Activated CD4-positive, alpha-beta T cell treated with anti-CD3 and anti-CD28 coated beads for 36 hours (primary cell): ENCODE measurements at places on chromosomes 4 and X. TPM values are rescaled to one million over a fixed set of nuclear protein-coding genes. Genes with fewer than 3 reads are reported as not detected.

DNA sequence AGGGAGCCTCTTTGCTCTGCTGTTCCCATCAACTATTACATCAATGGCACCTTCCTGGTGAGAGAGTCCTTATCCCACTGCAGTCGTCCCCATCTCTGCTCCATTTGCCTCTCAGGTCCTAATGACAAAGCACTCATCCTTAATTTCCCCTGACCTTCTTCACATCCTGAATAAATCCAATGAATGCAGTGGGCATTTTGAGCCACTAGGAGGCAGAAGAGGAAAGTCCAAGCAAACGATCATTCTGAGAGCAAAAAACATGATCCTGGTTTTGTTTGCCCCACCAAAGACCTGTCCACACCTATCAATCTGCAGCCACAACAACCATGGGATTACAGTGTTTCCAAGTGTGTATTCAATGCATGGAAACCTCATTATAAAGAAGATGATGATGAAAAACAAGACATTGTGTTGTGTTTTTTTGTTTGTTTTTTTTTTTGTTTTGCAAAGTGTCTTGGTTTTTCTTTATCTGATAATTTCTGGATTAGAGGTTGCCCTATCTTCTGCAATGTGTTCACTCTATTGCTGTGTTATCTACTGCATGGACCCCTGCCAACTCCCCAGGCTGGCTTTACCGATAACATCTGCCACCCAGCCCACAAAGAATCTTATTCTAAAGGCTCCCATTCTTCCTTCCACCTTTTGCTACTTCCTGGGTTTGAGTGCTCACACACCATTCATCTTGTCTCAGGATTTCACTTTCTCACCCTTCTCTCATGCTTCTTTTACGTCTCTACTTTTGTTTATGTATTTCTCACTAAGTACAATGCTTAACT lies 207.2 kb downstream of the NLGN4X start:
- peak; percentile 48 for DNase-seq

DNA sequence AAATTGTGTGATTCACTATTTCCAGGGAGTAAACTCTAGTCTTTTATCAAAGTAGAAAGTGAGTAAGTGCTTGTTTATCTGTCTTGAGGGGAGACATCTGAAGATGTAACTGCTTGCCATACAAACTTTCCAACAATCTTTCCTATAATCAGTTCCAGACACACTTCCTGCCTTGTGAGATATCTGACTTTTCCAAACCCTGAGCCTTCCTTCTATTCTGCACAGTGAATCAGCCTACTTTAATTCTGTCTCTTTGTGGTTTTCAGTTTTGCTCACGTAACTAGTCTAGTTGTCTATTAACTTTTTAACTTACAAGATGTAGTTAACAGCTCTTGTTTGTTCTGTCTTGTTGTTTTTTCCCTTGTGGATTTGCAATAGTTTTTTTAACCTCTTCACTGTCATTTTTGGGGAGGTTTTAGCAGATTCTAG lies 947.8 kb downstream of the C4orf33 start:
- DNase-seq, result no peak

DNA sequence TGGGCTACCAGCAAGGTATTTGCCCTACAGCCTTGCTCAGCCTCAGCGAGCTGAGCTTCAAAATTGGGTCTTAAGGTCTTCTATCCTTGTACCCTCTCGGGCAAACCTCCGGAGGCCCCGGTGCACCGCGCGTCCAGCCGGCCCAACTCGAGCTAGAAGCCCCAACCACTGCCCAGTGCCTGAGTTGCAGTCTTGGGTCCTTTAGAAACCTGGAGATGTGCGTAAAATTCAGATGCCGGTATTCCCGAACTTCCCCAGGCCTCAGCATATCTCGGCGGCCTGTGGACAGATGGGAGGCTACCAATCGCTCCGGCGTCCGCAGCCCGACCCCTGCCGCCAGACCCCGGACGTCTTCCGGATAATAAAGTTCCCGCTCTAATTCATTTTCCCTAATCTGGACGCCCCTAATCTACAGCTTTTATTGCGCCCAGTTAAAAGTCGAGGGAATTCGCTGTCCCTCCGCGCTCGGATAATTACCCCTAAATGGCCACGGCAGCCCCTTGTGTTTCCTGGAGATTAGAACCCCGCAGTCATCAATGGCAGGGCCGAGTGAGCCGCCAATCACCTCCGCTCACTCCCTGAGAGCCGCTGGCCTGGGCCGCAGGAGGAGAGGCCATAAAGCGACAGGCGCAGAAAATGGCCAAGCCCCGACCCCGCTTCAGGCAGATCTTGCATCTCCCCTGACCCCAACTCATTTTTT lies 1.5 kb upstream of the MSX1 start:
- DNase-seq, result no peak

- no peak for DNase-seq
These were observed 47.2 kb downstream of the GBA3 start for GRCh38 chr4:22739968-22740367.

DNA sequence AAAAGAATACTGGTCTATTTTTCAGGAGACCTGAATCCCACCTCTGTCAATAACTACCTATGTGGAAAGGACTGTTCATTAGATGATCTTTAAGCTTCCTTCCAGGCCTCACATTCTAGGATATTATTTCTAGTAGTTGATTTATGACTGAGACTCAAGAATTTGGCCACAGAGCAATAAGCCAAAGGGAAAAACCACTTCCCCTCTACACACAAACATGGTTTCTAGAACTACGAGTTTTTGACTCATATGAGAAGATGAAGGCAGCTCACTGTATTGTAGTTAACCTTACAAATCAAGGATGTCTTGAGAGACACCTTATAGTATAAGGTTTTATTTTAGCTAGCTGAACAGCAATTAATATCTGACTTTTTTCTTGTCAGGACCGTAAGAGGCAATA lies 36.9 kb upstream of the GDPD2 start:
- DNase-seq, result no peak

- no peak for DNase-seq
These were observed 19.8 kb upstream of the MANBA start for GRCh38 chr4:102780476-102781144.

GRCh38 chr4:81538716-81539427 lies 67.2 kb upstream of the RASGEF1B start:
- DNase-seq, result no peak

DNA sequence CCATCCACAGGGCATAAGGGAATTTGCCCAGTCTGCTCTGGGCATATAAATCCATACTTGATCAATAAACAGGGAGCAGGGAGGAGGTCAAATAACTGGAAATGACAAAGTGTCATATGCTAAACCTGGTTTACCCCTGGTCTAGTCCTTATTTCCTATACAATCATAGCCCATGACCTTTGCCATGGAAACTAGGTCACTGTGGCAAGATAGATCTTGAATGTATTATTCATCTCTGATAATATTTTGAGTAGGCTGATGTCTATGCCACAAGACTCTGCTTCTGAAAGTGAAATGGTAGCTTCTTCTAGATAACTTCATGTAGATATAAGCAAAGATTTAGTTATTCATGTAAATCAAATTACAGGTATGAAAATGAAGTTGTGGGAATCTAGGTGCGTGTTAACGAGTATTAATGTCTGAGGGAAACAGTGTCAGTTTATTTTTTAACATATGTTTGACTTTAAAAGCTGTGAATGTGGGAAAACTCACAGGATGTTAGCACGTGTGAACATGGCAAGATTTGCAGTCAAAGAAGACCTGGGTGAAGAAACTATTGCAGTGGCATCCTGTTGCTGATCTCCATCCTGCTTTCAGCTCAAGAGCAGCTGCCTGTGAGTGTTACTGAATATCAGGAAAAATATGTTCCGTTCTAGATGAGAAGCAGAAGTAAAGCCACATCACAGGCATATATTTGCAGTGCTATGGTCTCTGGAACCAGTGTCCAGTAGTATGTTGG lies 81.8 kb upstream of the NDP start:
- DNase-seq, result no peak

DNA sequence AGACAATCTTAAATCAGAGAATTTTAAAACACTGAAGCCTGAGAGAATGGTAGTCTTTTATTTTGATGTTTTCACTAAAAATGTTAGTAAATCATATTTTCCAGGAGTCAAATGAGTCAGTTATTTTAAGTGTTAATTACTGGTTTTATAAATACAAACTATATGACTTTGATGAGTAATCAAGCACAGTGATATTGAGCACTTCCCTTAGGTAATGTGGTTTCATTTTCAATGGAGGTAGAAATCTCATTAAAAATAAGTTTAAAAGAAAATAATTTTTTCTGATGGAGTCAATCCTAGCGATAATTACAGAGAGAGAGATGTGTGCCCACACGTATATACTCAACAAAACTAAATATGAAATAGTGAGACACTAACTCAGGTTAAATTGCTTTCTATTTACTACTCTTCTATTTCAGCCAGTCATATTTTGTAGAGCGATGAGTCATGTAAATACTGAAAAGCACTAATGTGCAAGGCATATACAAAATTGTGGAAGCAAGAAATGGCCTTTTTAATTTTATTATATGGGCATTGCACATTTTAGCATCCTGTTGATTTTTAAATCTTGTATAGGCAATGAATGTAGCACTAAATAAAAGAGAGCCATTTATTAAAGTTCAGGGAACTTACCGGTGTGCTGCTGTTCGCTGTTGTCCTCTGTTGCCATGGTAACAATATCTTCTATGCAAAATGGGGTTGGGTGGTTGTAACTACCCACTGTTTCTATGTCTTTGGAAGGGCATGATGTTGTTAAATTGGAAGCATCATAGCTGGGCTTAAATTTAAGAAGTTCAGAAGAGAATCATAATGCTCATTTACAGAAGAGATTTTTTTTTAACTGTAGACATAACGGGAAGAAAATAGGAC lies 513.7 kb downstream of the TLL1 start:
- no peak for DNase-seq

GRCh38 chr4:163988865-163989264 lies 494.4 kb downstream of the TMA16 start:
- no peak for DNase-seq

DNA sequence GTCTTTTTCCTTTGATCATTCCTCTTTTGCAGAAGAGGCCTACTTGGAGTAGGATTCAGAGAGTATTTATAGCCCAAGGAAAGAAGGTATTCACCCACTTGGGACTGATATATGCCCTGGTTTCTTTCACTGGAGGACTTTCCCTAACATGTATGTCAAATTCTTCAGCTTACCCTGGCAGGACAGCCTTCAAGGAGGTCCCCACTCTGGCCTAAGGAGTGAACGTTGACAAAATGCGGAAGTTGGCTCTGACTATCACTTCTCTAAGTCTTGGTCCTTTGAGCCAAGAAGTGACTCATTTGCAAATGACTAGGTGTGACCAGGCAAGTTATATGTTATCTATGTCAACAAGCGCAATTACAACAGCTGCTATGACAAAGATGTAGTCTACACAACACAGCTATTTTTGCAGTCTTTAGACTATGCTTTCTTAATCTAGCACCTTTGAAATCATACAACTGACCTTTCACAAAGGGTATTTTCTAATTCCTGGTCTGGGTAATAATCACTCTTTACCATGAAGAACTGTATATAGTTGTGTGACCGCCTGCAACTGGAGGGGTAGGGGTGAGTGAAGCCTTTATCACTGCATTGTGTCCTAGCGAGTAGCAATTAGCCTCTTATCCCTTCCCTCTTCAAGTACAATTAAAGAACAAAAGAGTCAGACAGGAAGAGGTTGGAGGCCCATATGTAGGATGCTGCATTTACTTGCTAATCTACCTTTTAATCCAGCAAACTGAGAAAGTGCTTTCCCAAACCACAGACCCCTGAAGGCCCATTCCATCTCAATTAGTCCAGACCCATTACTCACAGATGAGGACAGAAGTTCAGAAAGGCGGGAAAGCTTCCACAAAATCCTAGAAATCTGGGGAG lies 50.1 kb downstream of the RASGEF1B start:
- DNase-seq, result no peak

DNA sequence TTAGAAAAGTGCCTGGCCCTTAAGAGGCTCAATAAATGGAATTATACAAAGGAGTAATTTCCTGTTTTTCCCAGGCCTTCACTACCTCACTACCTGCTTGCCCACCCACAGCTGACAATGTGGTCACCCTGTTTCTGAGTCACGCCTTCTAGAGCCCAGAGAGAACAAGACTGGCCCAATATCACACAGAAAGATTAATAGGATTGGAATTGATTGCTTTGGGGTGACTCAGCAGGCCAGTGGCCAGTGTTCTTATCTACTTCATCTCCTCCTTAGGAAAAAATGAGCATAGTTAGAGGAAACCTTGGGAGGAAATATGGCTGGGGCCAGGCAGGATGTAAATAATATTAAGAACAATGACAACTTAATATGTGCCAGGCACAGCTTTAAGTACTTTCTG lies 4.5 kb upstream of the FGF16 start:
- DNase-seq, result no peak

DNA sequence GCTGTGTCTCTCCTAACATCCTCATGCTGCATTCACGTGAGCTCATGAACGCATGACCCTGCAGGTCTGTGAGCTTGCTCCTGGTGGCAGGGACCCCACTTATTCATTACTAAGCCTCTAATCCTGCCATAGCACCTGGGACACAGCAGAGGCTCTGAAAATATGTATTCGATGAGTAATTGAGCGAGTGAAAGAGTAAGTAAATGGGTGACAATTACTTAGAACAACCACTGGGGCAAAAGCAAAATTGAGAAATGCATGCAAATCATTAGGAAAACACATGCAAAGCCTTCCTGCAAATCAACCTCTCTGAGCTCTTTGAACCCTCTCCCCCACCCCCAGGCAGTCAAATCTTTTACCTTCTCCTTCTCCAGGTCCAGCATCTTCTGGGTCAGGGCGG lies 23.6 kb upstream of the C4orf50 start:
- no peak for DNase-seq

- no peak for DNase-seq
These were observed 863.9 kb downstream of the RAPGEF2 start for GRCh38 chr4:159966746-159967145.

DNA sequence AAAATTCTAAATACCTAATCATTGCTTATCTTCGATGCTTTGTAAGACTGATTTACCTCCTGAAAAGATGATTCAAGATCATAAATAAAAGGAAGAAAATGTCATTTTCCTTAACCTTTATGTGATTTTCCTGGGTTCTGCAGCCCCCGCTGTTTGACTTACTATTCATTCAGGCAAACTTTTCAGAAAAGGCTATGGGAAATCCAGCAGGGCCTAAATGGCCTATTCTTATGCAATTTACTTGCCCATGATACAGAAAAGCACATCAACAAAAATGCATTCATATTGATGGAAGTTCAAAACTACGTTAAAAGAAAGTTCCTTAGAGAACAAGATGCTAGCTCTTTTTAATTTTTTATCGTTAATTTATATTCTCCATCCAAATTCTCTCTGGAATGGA lies 51.2 kb downstream of the TMEM144 start:
- DNase-seq, result no peak

DNA sequence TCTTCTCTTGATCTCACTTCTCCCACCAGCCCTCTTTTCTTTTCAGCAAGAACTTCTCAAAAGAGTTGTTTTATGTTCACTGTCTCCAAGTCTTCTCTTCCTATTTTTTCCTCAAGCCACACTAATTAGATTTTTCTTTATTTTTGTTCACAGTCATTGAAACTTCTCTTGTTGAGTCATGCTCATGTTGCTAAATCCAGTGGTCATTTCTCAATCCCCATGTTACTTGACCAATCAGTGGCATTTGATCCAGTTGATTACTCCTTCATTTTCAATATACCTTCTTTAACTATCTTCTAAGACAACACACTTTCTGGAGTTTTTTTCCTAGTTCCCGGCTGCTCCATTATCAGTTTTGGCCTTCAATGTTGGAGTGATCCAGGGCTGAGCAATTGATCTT lies 103.1 kb upstream of the LSM6 start:
- DNase-seq, result no peak

GRCh38 chrX:113828470-113828869 lies 755.4 kb upstream of the HTR2C start:
- DNase-seq, result no peak

The UGT2B15 gene
- total RNA-seq, result not detected

The MAGEH1 gene
- total RNA-seq, result 16.9 TPM

The PSAPL1 gene
- total RNA-seq, result not detected

The SPATA4 gene
- not detected for total RNA-seq

The CNKSR2 gene
- total RNA-seq, result 7.3 TPM

The VCX2 gene
- total RNA-seq, result not detected

The FHL1 gene
- total RNA-seq, result 19.3 TPM
